B cell (primary cell): ENCODE measurements at places on chromosomes 11 and 22. TPM values are rescaled to one million over a fixed set of nuclear protein-coding genes. Genes with fewer than 3 reads are reported as not detected.

Gene CSF2RB
- total RNA-seq = 39.7 and 41.2 TPM in 2 replicates

Gene CDK2AP2
- total RNA-seq = 50.3 and 62.7 TPM in 2 replicates

Gene UPK3A
- not detected in 2 replicates for total RNA-seq

Gene LDHAL6A
- 0.27 TPM in 1 of 2 replicates, not detected in the other for total RNA-seq

DNA sequence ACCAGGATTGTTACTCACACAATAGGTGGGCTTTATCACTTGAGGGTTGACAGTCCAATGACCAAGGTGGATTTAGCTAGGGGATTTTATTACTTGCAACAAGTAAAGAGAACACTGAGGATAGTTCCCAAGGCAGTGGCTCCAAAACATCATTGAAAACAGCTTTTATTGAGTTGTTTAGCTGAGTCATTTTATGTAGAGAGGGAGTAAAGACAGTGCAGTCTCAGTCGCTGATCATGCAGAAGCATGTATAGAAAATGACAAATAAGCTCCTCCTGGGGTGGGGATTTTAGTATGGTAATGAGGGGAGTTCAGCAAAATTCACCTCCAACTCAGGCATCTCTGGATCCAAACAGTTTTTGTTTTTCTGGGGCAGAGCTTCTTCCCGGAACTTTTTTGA is 163.0 kb upstream of the CCDC179 start:
- no peak overlapping the region for H3K27ac ChIP-seq
- H3K4me3 ChIP-seq = no peak overlapping the region
- no peaks in the 10 kb centered on the region for H3K27me3 ChIP-seq
- no peaks in the 10 kb centered on the region for H3K4me1 ChIP-seq

Gene CNTF
- 4.8 and 5.9 TPM in 2 replicates for total RNA-seq

DNA sequence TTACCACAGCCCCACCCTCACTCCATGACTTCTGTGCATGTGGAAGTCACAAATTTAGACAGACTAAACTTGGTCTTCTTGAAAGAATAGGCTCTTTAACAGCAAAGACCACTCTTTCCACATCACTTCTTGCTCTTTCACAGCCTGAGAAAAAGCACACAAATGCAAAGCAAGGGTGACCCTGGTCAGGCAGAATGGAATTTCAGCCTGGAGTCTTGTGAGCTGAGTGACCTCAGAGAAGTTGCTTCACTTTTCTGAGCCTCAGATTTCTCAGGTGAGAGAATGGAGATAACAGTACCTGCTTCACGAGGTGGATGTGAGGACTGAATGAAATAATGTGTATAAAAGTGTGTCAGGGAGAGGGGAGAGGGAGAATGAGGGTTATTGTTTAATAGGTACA is 26.8 kb upstream of the LIPT2 start:
- no peak for DNase-seq
- no peak overlapping the region for H3K4me3 ChIP-seq
- no peak overlapping the region for H3K27ac ChIP-seq
- H3K4me1 ChIP-seq = no peaks in the 10 kb centered on the region
- no peaks in the 10 kb centered on the region for H3K36me3 ChIP-seq

- no peaks in the 10 kb centered on the region for H3K4me1 ChIP-seq
- no peak overlapping the region for H3K27ac ChIP-seq
- no peaks in the 10 kb centered on the region for H3K27me3 ChIP-seq
- no peaks in the 10 kb centered on the region for H3K36me3 ChIP-seq
These were observed 37.6 kb upstream of the GRAMD1B start for GRCh38 chr11:123392431-123392830.

Gene TSSK2
- total RNA-seq = not detected in 2 replicates

Gene NPAS4
- not detected in 2 replicates for total RNA-seq

Gene HARBI1
- total RNA-seq = 6.7 and 8.0 TPM in 2 replicates

- no peak overlapping the region for H3K27ac ChIP-seq
- no peak overlapping the region for H3K4me3 ChIP-seq
- no peaks in the 10 kb centered on the region for H3K27me3 ChIP-seq
- no peaks in the 10 kb centered on the region for H3K36me3 ChIP-seq
These were observed 133.1 kb upstream of the TBCEL start for GRCh38 chr11:120890609-120891320.
